ENCODE measurements at places on chromosomes 12 and 14. TPM values are rescaled to one million over a fixed set of nuclear protein-coding genes. Genes with fewer than 3 reads are reported as not detected.

Gene MMP17
- total RNA-seq, result not detected

Gene CLEC6A
- total RNA-seq, result not detected

Gene SLC22A17
- 5.3 TPM for total RNA-seq

Gene GPR33
- total RNA-seq, result not detected

Gene DPY19L2
- 0.70 TPM for total RNA-seq

Gene EML1
- 1.7 TPM for total RNA-seq

Gene HSPB8
- not detected for total RNA-seq

Gene DEGS2
- total RNA-seq, result 2.8 TPM

Gene POTEG
- total RNA-seq, result not detected

Gene TPH2
- not detected for total RNA-seq

Gene FAM181A
- total RNA-seq, result not detected

Gene TAS2R20
- total RNA-seq, result 1.4 TPM

Gene LGR5
- not detected for total RNA-seq

Gene PPM1H
- not detected for total RNA-seq

Gene CLEC12A
- not detected for total RNA-seq

Gene CIROP
- total RNA-seq, result not detected

DNA sequence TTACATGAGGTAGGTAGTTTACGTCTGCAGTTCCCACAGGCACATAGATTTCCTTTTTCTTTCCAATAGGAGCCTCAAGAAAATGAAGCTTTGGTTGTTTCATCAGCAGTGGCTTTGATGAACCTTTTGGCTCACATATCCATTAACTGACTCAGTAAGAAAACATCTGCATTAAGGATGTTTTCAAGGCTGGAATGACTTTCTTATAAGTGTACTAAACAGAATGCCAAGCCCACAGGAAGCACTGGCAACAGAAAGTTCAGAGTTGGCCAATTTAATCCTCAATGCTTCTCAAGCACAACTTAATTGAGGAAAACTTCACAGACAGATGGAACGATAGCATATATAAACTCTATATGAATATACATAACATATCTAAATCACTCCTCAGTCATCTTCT is 63.5 kb downstream of the ST8SIA1 start:
- no peaks in the 10 kb centered on the region for H3K36me3 ChIP-seq
- H3K27ac ChIP-seq, result no peak overlapping the region
- H3K27me3 ChIP-seq, result no peaks in the 10 kb centered on the region

DNA sequence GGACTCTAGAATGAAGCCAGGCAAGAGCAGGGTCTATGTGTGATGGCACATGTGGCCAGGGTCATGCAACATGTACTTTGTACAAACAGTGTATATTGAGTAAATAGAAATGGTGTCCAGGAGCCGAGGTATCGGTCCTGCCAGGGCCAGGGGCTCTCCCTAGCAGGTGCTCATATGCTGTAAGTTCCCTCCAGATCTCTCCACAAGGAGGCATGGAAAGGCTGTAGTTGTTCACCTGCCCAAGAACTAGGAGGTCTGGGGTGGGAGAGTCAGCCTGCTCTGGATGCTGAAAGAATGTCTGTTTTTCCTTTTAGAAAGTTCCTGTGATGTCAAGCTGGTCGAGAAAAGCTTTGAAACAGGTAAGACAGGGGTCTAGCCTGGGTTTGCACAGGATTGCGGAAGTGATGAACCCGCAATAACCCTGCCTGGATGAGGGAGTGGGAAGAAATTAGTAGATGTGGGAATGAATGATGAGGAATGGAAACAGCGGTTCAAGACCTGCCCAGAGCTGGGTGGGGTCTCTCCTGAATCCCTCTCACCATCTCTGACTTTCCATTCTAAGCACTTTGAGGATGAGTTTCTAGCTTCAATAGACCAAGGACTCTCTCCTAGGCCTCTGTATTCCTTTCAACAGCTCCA is 39.6 kb downstream of the DAD1 start:
- H3K27ac ChIP-seq, result peak overlapping the region; percentile 99
- peaks cover 94% of the 10 kb centered on the region for H3K4me1 ChIP-seq
- H3K4me3 ChIP-seq, result peak overlapping the region; percentile 71
- peak; percentile 49 for DNase-seq

- no peak for DNase-seq
- peaks cover 5% of the 10 kb centered on the region for H3K4me1 ChIP-seq
- H3K36me3 ChIP-seq, result peaks cover 4% of the 10 kb centered on the region
Observed at GRCh38 chr14:75860561-75861160, 121.1 kb downstream of the TGFB3 start.

DNA sequence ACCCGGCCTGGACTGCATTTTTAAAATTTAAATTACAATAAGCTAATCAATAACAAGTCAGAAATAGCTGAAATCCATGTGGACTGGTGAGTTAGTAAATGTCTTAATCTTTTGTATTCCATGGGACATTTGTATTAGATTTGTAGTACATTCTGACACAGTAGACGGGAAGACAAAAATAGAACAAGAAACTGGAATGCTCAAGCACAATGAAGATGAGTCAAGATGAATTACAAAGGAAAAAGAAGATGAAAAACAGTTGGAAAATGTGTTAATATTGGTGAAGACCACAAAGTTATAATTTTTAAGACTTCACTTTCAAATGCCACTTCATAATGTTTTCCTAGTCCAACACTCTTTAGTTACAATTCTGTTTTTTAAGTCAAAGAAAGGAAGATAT is 97.8 kb upstream of the FERMT2 start:
- no peak for DNase-seq
- no peak overlapping the region for H3K4me3 ChIP-seq
- peaks cover 37% of the 10 kb centered on the region for H3K36me3 ChIP-seq
- no peaks in the 10 kb centered on the region for H3K27me3 ChIP-seq
- H3K4me1 ChIP-seq, result no peaks in the 10 kb centered on the region

GRCh38 chr14:64738281-64738804 is 34.1 kb downstream of the PLEKHG3 start:
- H3K27me3 ChIP-seq, result no peaks in the 10 kb centered on the region
- H3K4me3 ChIP-seq, result no peak overlapping the region
- H3K4me1 ChIP-seq, result peaks cover 10% of the 10 kb centered on the region
- H3K27ac ChIP-seq, result no peak overlapping the region
- no peak for DNase-seq
- peaks cover 2% of the 10 kb centered on the region for H3K36me3 ChIP-seq

GRCh38 chr12:104575442-104576186 is 118.9 kb downstream of the CHST11 start:
- H3K27ac ChIP-seq, result no peak overlapping the region
- no peak overlapping the region for H3K4me3 ChIP-seq
- no peak for DNase-seq
- H3K27me3 ChIP-seq, result no peaks in the 10 kb centered on the region
- H3K4me1 ChIP-seq, result peaks cover 50% of the 10 kb centered on the region
- H3K36me3 ChIP-seq, result peaks cover 10% of the 10 kb centered on the region

GRCh38 chr12:102169922-102170621 is 27.6 kb downstream of the PMCH start:
- H3K4me1 ChIP-seq, result peaks cover 14% of the 10 kb centered on the region
- H3K27ac ChIP-seq, result no peak overlapping the region
- no peak overlapping the region for H3K4me3 ChIP-seq
- peak; percentile 15 for DNase-seq
- H3K27me3 ChIP-seq, result no peaks in the 10 kb centered on the region

DNA sequence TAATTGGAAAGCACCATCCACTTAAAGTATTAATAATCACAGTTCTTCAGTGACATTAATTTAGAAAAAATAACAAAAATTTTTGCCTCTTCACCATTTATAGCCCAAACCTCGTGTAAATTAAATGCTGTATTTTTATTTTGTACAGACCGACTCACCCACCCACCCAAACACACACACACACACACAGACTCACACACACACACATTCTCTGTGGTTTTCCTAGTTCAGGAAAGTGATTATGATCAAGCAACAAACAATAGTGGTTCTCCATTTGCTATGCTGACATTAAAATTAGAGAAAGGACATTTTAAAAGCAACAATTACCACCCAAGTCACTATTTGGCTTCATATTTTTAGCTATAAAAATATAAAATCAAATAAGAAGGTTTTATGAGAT is 112.5 kb upstream of the FLRT2 start:
- H3K4me1 ChIP-seq, result no peaks in the 10 kb centered on the region
- H3K36me3 ChIP-seq, result no peaks in the 10 kb centered on the region
- H3K27me3 ChIP-seq, result no peaks in the 10 kb centered on the region
- no peak overlapping the region for H3K4me3 ChIP-seq
- no peak overlapping the region for H3K27ac ChIP-seq

DNA sequence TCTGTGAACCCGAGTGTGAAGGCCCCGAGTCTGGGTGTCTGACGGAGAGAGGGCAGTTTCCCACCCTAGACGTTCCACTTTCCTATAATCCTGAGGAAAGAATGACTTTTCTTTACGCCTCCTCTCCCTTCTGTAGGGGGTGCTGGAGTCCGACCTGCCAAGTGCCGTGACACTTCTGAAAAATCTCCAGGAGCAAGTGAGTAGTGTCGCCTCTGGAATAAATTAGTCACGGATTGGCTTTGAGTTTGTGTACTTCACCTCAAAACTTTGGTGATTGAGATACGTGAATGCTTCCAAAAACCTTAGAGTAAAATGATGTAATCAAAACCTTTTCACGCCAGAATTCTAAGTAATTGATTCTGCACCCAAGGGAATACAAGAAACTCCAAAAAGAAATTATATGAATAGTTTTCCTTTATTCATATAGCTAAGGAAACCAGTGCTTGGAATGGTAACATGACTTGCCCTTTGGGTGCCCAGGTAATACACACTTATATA is 452 bp downstream of the NGDN start:
- peaks cover 11% of the 10 kb centered on the region for H3K4me1 ChIP-seq
- H3K27me3 ChIP-seq, result no peaks in the 10 kb centered on the region
- H3K27ac ChIP-seq, result no peak overlapping the region
- peak; percentile 45 for DNase-seq
- H3K4me3 ChIP-seq, result no peak overlapping the region
- H3K36me3 ChIP-seq, result peaks cover 26% of the 10 kb centered on the region

GRCh38 chr12:105947906-105948305 is 190.8 kb downstream of the NUAK1 start:
- H3K27ac ChIP-seq, result no peak overlapping the region
- H3K4me1 ChIP-seq, result no peaks in the 10 kb centered on the region
- no peak overlapping the region for H3K4me3 ChIP-seq
- peaks cover 7% of the 10 kb centered on the region for H3K27me3 ChIP-seq
- no peaks in the 10 kb centered on the region for H3K36me3 ChIP-seq

- H3K36me3 ChIP-seq, result peaks cover 11% of the 10 kb centered on the region
- H3K4me3 ChIP-seq, result no peak overlapping the region
Observed at GRCh38 chr12:26535826-26536225, 297.2 kb downstream of the ITPR2 start.

- H3K4me3 ChIP-seq, result no peak overlapping the region
- DNase-seq, result no peak
- H3K36me3 ChIP-seq, result no peaks in the 10 kb centered on the region
- H3K4me1 ChIP-seq, result no peaks in the 10 kb centered on the region
- no peak overlapping the region for H3K27ac ChIP-seq
Observed at GRCh38 chr12:111828338-111828979, 13.6 kb upstream of the MAPKAPK5 start.

DNA sequence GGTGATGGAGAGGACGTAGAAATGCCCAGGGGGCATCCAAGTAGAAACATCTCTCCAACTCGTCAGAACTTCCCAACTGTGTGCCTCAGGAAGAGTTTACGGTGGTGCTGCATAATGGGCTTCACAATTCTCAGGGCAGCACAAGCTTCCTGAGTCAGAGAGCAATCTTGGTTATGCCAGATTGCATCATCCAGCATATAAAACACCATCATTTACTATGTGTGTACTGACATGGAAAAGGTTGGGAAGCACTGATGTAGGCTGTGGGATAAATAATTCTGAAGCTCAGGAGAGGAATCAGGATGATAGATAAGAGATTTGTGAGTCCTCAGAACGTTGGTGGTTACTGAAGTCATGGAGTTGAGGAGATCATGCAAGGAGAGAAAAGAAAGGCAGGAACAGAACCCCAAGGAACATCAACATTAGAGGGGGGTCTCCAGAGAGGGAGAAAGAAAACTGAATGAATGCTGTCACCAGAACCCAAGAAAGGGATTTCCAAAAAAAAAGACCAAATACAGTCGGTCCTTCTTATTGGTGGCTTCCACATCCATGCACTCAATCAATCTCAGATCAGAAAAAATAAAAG is 4.7 kb upstream of the NCKAP5L start:
- H3K4me1 ChIP-seq, result peaks cover 15% of the 10 kb centered on the region
- DNase-seq, result no peak
- no peak overlapping the region for H3K4me3 ChIP-seq
- peaks cover 1% of the 10 kb centered on the region for H3K36me3 ChIP-seq

GRCh38 chr14:90560558-90560957 is 163.7 kb downstream of the CALM1 start:
- no peaks in the 10 kb centered on the region for H3K4me1 ChIP-seq
- no peak overlapping the region for H3K4me3 ChIP-seq
- no peaks in the 10 kb centered on the region for H3K36me3 ChIP-seq
- DNase-seq, result no peak

DNA sequence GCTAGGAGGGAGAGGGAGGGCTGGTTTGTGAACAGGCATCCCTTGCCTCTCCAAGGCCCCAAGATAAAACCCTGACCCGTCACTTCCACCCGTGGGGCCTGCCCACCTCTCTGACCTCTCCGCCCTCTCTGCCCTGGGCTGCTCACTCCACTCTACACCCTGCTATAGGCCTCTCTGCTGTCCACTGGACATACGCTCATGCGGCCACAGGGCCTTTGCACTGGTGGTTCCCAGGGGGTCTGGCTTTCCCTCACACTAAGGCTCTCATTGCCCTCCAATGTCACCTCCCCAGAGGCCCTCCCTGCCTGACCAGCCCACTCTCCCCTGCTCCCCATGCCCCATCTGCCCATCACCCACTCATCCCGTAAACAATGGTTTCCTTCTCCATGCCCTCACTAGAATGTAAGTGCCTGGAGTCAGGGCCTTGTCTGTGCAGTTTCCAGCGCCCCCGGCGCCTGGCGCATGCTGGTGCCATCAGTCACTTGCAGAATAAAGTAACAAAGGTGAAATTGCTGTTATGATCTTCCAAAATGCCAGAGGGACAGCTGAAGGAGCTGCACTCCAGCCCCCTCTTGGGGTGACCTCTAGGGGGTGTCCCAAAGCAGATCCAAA is 73.6 kb downstream of the RFLNA start:
- no peak overlapping the region for H3K4me3 ChIP-seq
- H3K27ac ChIP-seq, result no peak overlapping the region
- DNase-seq, result no peak
- no peaks in the 10 kb centered on the region for H3K4me1 ChIP-seq
- no peaks in the 10 kb centered on the region for H3K27me3 ChIP-seq
- H3K36me3 ChIP-seq, result peaks cover 2% of the 10 kb centered on the region

- no peaks in the 10 kb centered on the region for H3K27me3 ChIP-seq
- no peak overlapping the region for H3K4me3 ChIP-seq
- peak overlapping the region; percentile 58 for H3K27ac ChIP-seq
- no peak for DNase-seq
- peaks cover 12% of the 10 kb centered on the region for H3K4me1 ChIP-seq
Observed at GRCh38 chr12:109967383-109968031, 28.7 kb downstream of the GIT2 start.

GRCh38 chr14:95476747-95477146 is 39.7 kb downstream of the SYNE3 start:
- no peaks in the 10 kb centered on the region for H3K27me3 ChIP-seq
- H3K4me1 ChIP-seq, result peaks cover 44% of the 10 kb centered on the region
- no peak overlapping the region for H3K27ac ChIP-seq
- no peak for DNase-seq
- no peak overlapping the region for H3K4me3 ChIP-seq
- H3K36me3 ChIP-seq, result peaks cover 26% of the 10 kb centered on the region

- H3K36me3 ChIP-seq, result no peaks in the 10 kb centered on the region
- H3K27me3 ChIP-seq, result peaks cover 10% of the 10 kb centered on the region
- H3K4me1 ChIP-seq, result no peaks in the 10 kb centered on the region
- no peak overlapping the region for H3K27ac ChIP-seq
- H3K4me3 ChIP-seq, result no peak overlapping the region
Observed at GRCh38 chr14:95033031-95033430, 124.3 kb downstream of the DICER1 start.

GRCh38 chr14:56501909-56502530 is 77.6 kb upstream of the TMEM260 start:
- no peak overlapping the region for H3K27ac ChIP-seq
- H3K27me3 ChIP-seq, result peaks cover 10% of the 10 kb centered on the region
- no peak overlapping the region for H3K4me3 ChIP-seq
- H3K36me3 ChIP-seq, result no peaks in the 10 kb centered on the region
- H3K4me1 ChIP-seq, result peaks cover 3% of the 10 kb centered on the region

Data from activated CD4-positive, alpha-beta T cell treated with anti-CD3 and anti-CD28 coated beads for 36 hours (primary cell).